ENCODE measurements at places on chromosomes 7 and 10. TPM values are rescaled to one million over a fixed set of nuclear protein-coding genes. Genes with fewer than 3 reads are reported as not detected.

DNA sequence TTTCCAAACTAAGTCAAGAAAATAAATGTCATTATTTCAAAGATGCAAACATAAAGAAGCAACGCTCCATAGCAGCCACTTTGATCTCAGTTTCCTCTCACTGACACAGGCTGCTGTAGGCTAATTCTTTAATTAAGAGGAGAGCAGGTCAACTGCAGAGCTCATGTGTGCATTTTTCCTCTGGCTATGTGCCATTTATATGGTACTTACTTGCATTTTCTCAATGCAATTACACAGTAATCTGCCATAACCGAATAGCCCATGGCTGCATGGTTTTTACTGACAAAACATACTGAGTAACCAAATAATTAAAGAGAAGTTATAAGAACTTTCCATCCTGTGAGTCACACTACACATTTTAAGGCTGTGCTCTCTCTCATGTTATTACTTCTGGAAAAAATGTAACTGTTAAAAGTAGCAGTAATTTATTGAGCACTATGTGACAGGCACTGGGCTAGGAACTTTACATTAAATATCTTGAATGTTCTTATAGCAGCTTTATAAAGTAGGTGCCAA, 122.0 kb downstream of the ELAPOR2 start:
- no peak overlapping the region for H3K4me3 ChIP-seq
- H3K4me1 ChIP-seq = no peaks in the 10 kb centered on the region
- no peak for DNase-seq
- no peaks in the 10 kb centered on the region for H3K27me3 ChIP-seq
- no peaks in the 10 kb centered on the region for H3K36me3 ChIP-seq

DNA sequence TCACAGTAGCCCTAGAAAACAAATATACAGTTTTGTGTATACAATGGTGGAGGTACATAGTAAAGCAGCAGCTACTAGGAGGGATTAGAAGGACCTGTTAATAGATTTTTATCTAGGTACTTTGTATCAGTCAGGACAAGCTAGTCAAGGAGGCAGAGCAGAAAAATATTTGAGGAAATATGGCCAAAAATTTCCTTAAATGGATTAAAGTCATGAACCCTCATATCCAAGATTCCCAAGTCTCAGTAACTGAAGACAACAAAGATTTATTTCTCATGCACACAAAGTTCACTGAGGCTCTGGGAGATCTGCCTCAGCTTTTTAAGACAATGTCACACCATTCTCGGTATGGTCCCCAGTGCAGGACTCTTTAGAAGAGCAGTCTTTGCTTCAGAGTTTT, 28.1 kb upstream of the ARMC3 start:
- H3K4me1 ChIP-seq = no peaks in the 10 kb centered on the region
- no peak overlapping the region for H3K27ac ChIP-seq
- no peaks in the 10 kb centered on the region for H3K36me3 ChIP-seq
- DNase-seq = no peak
- H3K27me3 ChIP-seq = no peaks in the 10 kb centered on the region

GRCh38 chr10:93652857-93653256, 40.5 kb downstream of the PDE6C start:
- no peak for DNase-seq
- no peak overlapping the region for H3K4me3 ChIP-seq
- H3K4me1 ChIP-seq = no peaks in the 10 kb centered on the region
- no peaks in the 10 kb centered on the region for H3K36me3 ChIP-seq
- peaks cover 2% of the 10 kb centered on the region for H3K27me3 ChIP-seq

DNA sequence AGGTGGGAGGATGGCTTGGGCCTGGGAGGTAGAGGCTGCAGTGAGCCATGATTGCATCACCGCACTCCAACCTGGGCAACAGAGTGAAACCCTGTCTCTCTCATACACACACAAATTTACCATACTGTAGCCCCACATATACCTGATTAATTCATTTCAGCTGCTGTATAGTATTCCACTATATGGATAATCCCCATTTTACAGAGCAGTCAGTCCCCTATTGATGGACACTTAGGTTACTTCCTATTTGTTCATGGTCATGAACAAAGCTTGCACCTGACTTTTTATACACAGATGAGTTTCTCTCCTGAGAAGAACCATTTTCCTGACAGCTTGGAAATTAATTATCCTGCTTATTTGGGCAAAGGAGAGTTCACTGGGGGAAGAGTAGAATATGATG, 59.2 kb downstream of the EMX2 start:
- H3K4me3 ChIP-seq = no peak overlapping the region
- H3K27me3 ChIP-seq = no peaks in the 10 kb centered on the region
- no peaks in the 10 kb centered on the region for H3K36me3 ChIP-seq

- no peaks in the 10 kb centered on the region for H3K36me3 ChIP-seq
- H3K27ac ChIP-seq = no peak overlapping the region
- no peak overlapping the region for H3K4me3 ChIP-seq
- H3K27me3 ChIP-seq = no peaks in the 10 kb centered on the region
Measured at GRCh38 chr10:130409931-130410330, 273.7 kb downstream of the GLRX3 start.

DNA sequence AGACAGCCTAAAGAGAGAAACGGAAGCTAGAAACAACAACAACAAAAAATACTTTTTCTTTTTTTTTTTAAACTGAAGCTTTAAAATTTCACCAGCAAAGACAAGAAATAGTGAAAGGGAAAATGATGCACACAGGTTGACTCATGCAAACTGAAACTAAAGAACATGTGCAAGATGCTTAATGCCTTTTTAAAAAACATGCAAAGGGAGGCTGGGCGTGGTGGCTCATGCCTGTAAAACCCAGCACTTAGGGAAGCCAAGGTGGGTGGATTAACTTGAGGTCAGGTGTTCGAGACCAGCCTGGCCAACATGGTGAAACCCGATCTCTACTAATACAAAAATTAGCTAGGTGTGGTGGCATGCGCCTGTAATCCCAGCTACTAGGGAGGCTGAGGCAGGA, 15.1 kb upstream of the CUBN start:
- H3K36me3 ChIP-seq = no peaks in the 10 kb centered on the region
- peak; percentile 51 for DNase-seq
- H3K27ac ChIP-seq = no peak overlapping the region
- no peak overlapping the region for H3K4me3 ChIP-seq
- peaks cover 16% of the 10 kb centered on the region for H3K4me1 ChIP-seq

DNA sequence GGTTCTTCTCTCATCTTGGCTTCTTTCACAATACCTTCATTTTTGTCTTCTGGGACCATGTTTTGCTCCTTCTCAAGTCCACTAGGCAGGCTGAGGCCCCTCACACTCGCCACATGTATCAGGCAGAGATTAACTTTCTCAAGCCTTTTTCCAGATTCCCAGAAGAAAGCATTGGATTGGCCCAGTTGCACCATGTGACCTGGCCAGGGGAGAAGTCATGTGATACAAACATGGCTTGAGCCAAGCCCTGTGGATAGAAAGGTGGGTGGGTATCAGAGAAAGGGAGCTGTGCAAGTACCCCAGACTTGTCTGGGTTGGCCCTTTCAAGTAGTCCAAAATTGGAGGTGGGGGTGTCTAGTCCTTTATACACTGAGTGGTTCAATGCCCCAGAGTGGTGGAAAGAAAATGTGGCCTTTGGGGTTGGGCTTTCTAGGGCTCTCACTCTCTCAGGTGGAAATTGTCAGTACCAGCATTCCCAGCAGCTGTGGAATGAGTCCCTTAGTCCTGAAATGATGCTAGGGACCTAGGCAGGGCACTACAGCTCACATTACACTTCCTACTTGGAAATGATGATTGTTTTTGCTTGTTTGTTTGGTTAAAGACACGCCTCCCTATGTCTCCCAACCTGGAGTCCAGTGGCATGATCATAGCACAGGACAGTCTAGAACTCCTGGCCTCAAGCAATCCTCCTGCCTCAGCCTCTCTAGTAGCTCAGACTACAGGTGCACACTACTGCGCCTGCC, 36.9 kb upstream of the C10orf67 start:
- H3K4me3 ChIP-seq = no peak overlapping the region
- no peaks in the 10 kb centered on the region for H3K27me3 ChIP-seq
- no peaks in the 10 kb centered on the region for H3K4me1 ChIP-seq
- no peak overlapping the region for H3K27ac ChIP-seq

DNA sequence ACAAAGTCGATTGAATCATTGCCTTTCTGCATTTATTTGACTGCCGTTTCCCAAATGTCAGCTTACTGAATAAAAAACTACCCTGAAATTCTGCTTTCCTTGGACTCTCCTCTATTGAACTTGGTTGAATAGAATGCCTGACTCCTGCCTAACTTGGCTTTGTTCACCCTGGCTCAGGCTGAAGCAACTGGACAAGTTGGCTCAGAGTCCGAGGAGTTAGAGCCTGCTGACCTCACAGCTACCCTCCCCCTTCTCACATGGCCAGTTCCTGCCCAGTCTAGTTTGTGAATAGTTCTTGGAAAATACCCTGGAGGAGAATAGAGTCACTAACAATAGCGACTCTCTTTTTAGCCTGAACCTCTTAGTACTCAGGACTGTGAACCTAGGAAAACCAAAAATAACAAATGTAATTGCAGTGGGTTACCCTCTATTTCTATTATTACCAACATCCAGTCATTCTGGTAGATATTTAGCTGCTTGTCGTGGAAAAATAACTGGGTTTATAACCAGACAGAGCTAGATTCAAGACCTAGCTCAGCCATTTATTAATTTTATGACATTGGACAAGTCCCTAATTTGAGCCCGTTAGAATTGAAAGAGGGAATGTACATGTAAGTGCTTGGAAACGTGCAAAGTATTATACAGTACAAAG, 17.3 kb upstream of the NRBF2 start:
- peaks cover 15% of the 10 kb centered on the region for H3K27me3 ChIP-seq
- no peak for DNase-seq
- no peak overlapping the region for H3K27ac ChIP-seq

DNA sequence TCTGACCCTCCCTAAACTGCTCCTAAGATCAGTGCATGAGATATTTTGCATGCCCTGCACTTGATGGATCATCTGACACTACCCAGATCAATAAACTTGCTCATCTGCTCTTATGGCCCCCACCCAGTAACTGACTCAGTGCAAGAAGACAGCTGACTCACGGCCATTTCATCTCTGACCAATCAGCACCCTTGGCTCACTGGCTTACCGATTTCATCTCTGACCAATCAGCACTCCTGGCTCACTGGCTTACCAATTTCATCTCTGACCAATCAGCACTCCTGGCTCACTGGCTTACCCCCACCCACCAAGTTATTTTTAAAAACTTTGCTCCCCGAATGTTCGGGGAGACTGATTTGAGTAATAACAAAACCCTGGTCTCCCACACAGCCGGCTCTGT, 37.2 kb upstream of the OPTN start:
- H3K36me3 ChIP-seq = no peaks in the 10 kb centered on the region
- no peak for DNase-seq
- no peak overlapping the region for H3K4me3 ChIP-seq
- peaks cover 26% of the 10 kb centered on the region for H3K27me3 ChIP-seq
- no peaks in the 10 kb centered on the region for H3K4me1 ChIP-seq
- no peak overlapping the region for H3K27ac ChIP-seq

- peak overlapping the region; percentile 94 for H3K27ac ChIP-seq
- H3K4me3 ChIP-seq = peak overlapping the region; percentile 97
- peak; percentile 78 for DNase-seq
- peaks cover 60% of the 10 kb centered on the region for H3K4me1 ChIP-seq
- H3K27me3 ChIP-seq = no peaks in the 10 kb centered on the region
Measured at GRCh38 chr10:69318867-69319727, 40.8 kb downstream of the HK1 start.

GRCh38 chr10:132228616-132229015, 41.9 kb downstream of the DPYSL4 start:
- H3K36me3 ChIP-seq = no peaks in the 10 kb centered on the region
- no peak overlapping the region for H3K27ac ChIP-seq
- no peaks in the 10 kb centered on the region for H3K27me3 ChIP-seq
- peaks cover 33% of the 10 kb centered on the region for H3K4me1 ChIP-seq

DNA sequence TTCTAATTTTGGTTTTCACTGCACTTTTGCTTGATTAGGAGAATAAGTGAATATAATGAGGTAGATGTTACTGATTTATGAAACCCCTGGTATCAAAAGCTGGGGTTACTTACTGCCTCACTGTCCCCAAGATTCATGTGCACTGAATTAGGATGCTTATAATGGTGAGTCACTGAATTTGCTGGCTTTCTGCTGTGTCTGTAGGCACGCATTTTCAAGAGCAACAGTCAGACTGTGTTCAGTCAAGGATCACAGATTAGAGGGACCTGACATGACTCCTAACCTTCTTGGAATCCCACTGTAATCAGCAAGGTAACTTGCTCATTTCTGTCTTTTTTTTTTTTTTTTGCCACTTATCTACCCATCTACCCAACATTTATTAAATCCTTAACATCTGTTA, 59.7 kb downstream of the GPR85 start:
- no peak overlapping the region for H3K4me3 ChIP-seq
- H3K36me3 ChIP-seq = no peaks in the 10 kb centered on the region

DNA sequence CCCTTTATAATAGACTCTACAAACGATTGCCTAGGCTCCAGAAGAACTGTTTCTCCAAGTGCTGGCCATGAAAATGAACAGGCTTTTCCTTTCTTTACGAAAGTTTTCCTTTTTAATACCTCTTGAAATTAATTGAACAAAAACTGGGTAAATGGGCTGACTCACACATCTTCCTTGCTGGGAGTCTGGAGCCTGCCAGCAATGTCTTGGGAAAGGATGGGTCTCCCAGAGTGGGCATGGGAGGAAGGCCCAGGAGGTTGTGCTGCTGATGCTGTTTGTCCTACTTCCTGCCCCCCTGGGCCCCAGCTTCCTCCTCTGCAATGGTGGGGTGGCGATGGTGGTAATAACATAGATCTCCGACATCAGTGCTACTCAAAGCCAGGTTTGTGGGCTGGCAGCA, 174.1 kb downstream of the RPS24 start:
- H3K27me3 ChIP-seq = no peaks in the 10 kb centered on the region
- peaks cover 1% of the 10 kb centered on the region for H3K4me1 ChIP-seq
- no peaks in the 10 kb centered on the region for H3K36me3 ChIP-seq
- H3K27ac ChIP-seq = no peak overlapping the region

- no peaks in the 10 kb centered on the region for H3K36me3 ChIP-seq
- H3K4me1 ChIP-seq = peaks cover 2% of the 10 kb centered on the region
- H3K27ac ChIP-seq = no peak overlapping the region
- no peak for DNase-seq
- peaks cover 6% of the 10 kb centered on the region for H3K27me3 ChIP-seq
Measured at GRCh38 chr10:103548581-103549348, 55.3 kb downstream of the NEURL1 start.

DNA sequence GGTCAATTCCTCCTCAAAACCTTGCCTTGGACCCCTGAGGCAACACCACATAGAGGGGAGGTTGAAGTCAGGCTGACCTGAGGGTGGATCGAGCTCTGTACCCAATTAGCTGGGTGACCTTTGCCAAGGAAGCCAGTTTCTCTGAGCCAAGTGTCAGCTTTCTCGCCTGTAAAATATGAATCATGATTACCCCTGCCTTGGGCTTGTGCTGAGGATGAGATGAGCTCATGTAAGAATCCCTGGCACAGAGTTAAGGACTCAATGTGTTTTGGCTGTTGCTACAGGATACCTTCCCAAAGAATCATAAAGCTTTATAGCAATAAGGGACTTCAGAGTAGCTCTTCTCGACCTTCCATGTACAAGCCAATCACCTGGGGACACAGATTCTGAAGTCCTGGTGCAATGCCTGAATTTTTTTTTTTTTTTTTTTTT, 43.5 kb upstream of the CACUL1 start:
- H3K4me3 ChIP-seq = no peak overlapping the region
- H3K4me1 ChIP-seq = no peaks in the 10 kb centered on the region
- DNase-seq = no peak

GRCh38 chr10:126592901-126593300, 77.6 kb downstream of the C10orf90 start:
- H3K4me1 ChIP-seq = no peaks in the 10 kb centered on the region
- no peak overlapping the region for H3K27ac ChIP-seq
- DNase-seq = no peak

Gene CRYGN
- 0.35 TPM for total RNA-seq

Gene GCC1
- total RNA-seq = 22.4 TPM

Gene FKBP9
- total RNA-seq = 0.98 TPM

Gene SCIN
- 0.23 TPM for total RNA-seq

Gene NUTM2E
- 0.18 TPM for total RNA-seq
